ENCODE measurements at places on chromosomes 1 and 21.

DNA sequence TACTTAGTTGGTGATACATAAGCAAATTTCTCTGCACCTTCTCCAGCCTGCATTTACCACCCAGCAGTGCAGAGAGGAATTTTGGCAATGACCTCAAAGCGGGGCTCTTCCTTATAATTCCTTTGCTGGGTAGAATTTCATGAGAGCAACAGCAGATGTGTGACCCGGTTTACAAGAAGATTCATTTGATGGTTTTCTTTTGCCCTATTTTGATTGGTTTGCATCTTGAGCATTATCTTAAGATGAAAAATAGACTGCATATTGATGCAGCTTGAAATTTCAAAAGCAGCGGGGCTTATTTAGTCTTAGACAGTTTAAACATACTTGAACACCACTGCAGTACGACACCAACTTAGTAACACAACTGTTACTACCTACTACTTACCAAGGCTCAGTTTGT is 378.9 kb downstream of the TTLL7 start:
- DNase-seq, result no peak

DNA sequence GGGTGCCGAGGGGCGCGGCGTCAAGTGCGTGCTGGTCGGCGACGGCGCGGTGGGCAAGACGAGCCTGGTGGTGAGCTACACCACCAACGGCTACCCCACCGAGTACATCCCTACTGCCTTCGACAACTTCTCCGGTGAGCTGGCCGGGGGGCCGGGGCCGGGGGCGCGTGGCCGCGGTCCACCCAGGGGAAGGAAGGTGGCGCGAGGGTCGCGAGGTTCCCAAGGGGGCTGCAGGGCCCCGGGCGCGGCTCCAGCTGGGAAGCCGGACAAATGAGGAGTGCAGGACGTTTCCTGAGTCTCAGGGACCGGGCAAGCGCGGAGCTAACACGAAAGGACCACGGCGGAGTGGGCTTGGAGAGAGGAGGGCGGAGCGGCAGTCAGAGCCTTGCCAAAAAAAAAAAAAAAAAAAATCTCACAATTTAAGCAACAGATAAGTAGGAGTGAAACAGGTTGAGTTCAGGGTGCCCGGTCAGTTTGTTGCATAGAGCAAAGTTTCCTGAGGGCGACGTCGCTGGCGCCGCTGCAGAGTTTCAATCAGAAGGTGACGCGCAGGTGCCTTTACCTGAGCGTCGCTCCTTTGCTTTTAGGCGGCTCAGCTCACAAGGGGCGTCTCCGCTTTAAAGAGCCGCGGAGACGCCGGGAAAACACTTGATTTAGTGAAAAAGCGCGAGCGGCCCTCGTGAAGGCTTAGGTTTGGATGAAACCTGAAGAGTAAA is 750 bp downstream of the RHOU start:
- DNase-seq, result peak; percentile 72

GRCh38 chr1:1272341-1273208 is 1.1 kb downstream of the UBE2J2 start:
- peak; percentile 38 for DNase-seq

GRCh38 chr1:174785510-174785909 is 214.2 kb upstream of the CACYBP start:
- no peak for DNase-seq

DNA sequence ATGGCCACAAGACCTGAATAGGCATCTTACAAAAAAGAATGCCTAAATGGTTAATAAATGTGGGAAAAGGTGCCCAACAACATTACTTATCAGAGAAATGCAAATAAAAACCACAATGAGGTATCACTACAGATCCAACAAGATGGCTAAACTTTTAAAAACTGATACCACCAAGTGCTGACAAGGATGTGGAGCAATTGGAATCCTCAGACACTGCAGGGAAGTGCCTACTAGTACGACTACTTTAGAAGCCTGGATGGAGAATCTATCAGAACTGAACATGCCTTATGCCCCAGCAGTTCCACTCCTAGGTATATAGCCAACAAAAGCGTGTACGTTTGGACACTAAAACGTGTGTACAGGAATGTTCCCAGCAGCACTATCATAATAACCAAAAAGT is 19.9 kb downstream of the TNFRSF8 start:
- no peak for DNase-seq

GRCh38 chr1:191528275-191528674 is 630.0 kb upstream of the RGS18 start:
- DNase-seq, result no peak

DNA sequence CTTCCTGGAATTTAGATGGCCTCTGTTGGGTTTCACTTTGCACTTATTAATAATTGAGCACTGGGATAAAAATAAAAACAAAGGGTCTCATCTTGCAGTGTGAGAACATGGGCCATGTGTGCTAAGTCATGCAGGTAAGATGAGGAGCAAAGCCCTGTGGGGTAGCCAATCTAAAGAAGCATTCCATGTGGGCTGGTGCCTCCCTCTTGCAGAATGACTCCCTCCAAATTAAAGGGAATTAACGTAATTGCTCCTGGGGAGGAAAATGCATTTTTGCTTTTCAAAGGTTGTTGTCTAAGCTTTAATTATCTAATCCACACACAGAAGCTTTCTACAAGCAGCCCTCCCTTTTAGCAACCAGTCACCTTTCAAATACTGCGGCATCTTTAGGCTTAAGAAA is 69.8 kb downstream of the CDC14A start:
- DNase-seq, result no peak

GRCh38 chr1:246564839-246565750 is 966 bp downstream of the TFB2M start:
- DNase-seq, result no peak

DNA sequence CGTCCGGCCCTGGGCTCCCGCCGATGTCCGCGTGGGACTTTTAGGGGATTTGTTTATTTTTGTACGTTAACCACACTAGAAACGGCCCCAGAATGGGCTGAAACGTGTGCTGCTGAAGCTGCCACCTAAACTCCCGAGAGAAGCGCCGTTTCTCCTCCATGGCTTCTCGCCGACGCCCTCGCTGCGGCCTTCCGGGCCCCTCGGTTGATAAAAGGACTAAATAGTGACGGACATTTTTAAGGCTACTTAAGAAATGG is 678 bp upstream of the PTTG1IP start:
- DNase-seq, result no peak

DNA sequence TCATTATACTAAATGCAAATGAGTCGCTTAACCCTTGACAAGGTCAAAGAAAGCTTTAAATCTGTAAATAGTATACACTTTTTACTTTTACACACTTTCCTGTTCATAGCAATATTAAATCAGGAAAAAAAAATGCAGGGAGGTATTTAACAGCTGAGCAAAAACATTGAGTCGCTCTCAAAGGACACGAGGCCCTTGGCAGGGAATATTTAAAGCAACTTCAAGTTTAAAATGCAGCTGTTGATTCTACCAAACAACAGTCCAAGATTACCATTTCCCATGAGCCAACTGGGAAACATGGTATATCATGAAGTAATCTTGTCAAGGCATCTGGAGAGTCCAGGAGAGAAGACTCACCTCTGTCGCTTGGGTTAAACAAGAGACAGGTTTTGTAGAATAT is 62.7 kb downstream of the CAPN2 start:
- no peak for DNase-seq

DNA sequence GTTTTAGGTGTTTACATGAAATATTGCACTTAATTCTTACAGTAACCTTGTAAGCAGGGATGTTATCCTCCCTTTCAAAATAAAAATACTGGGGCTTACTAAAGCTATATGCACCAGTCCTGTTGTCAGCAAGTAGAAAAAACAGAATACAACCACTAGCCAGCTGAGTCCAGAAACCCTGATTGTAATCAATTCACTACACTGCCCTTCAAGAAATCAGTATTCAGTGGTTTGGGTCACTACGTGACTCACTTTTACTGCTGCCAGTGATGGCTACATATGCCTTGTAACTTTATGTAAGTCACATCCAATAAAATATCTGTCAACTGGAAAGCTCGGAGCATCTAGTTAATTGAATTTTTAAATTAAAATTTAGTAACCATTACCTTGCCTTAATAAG is 376.3 kb upstream of the DEPDC1 start:
- no peak for DNase-seq

GRCh38 chr1:224784265-224785039 is 145.0 kb upstream of the DNAH14 start:
- no peak for DNase-seq

GRCh38 chr1:31412732-31413404 is at the start of gene SERINC2:
SERINC2 (plus strand) TSS chr1:31413213; CDS start chr1:31413266, 53 bp downstream.
- DNase-seq, result peak; percentile 66

- peak; percentile 35 for DNase-seq
Observed at GRCh38 chr1:229578168-229579058, 19.9 kb upstream of the ABCB10 start.

DNA sequence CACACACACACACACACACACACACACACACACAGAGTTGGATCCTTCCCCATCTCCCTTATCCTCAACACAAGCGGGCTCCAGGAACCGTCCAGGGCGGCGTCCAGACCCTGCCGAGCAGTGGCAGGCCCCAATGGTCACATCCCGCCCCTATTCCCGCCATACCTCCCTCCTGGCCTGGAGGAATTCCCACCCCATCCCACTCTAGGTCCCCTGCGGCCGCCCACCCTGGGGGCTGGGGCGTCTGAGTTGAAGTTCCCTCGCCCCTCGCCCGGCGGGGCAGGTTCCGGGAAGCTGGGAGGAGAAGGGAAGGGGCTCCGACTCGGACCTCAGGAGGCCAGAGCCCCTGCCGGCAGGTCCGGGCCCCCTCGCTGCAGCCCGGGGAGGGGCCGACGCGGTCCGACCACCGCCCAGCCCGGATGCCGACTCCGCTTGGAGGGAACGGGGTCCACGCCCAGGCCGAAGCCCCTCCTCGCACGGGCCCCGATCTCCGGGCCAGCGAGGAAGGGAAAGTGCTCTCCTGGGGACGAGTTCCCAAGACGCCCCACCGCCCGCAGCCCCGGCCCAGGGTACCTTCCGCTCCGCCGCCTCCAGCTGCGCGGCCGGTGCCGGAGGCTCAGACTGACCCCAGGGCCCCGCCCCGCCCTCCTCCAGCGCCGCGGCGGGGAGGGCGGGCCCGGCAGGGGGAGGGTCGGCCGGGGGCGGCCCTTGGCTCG is at the start of gene RHOC:
Gene RHOC, minus strand, starts transcription at position 623 of the 716 bp plus-strand sequence. CDS start 3,328 bp downstream, outside the sequence.
- DNase-seq, result peak; percentile 61

GRCh38 chr1:38009088-38009840 is 3.3 kb upstream of the UTP11 start:
- DNase-seq, result no peak

DNA sequence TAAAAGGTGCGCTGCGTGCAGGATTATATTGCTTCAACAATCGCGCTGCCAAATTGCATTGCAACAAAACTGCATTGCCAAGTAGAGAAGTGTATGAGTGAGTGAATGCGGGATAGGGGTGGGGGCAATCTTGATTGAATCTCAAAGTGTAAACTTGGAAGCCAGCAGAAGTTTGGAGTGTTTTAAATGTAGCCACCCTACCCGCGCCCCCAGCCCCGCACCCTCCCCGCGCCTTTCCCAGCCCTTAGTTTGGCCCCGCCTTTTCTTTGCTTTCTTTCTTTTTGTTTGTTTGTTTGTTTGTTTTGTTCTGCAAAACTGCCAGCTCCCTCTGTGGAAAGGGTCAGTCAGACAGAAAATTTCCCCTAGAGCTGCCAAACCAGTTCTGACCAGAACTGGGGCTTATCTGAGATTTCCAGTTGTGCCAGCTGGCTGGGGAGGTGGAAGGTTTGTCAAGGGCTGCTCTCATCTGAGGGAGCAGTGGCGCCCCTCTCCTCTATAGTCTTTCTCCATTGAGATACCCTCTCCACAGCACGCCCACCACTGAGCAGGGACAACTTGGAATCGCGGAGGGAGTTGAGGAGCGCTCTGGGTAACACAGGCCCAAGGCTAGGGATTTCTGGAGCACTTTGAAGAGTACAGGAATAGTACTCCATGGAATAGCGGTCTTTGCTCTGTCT is 666 bp upstream of the BEND5 start:
- DNase-seq, result no peak

- peak; percentile 66 for DNase-seq
Observed at GRCh38 chr21:30408782-30409494, 13.1 kb downstream of the KRTAP13-1 start.

GRCh38 chr1:71561729-71562128 is 480.9 kb upstream of the ZRANB2 start:
- no peak for DNase-seq

DNA sequence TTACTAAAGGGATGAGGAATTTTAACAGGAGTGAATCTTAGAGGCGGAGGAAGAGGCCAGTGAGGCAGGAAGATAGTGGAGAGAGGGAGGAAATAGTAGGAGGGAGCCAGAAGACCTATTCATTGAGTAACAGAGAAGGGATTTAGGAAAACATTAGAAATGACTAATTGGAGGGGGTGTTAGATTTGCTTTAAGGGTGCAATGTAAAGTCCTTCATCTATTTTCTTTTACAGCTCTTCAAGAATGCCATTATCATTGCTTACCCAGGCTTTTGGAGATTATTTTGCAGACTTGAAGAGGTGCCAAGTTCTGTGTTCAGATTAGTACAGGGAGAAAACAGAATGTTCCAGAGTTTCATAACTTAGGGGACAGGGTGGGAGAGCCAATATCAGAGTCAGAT is 33.8 kb downstream of the OR10J1 start:
- no peak for DNase-seq

DNA sequence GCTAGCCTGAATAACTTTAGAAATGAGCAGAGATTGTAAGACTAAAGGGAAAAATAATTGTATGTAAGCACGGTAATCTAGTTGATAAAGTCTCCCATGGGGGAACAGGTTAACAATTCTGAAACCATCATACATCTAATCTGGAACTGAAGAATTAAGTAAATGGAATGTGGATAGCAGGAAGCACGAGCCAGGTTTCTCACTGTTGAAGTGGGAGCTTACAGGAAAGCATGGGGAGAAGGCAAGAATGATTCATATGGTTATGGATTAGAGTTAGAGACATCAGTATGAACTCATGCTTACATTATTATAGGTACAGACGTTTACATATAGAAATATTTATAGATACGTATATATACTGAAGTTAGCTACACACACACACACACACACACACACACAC is 83.0 kb downstream of the LEPR start:
- DNase-seq, result no peak

DNA sequence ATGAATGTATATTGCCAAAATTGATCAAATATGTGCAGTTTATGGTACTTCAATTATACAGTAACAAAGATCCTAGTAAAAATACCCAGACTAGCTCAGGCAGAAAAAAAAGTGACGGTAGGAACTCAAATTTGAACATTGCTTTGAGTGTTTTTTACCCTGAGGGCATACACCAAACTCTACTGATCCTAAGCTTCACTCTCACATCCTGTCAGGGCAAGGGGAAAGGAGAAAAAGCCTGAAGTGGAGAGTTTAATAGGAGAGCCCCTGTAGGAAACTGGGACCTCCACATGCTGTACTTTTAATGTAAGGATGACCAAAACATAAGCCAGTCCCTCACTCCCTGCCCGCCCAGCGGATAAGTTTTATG is 59.8 kb upstream of the GNG12 start:
- no peak for DNase-seq

Data from HT-29 (cell line).